Smooth muscle cell of trachea (primary cell): ENCODE measurements at places on chromosomes 11 and 22. TPM values are rescaled to one million over a fixed set of nuclear protein-coding genes. Genes with fewer than 3 reads are reported as not detected.

SHANK2 gene
- total RNA-seq = 4.5 and 5.5 TPM in 2 replicates

PHOX2A gene
- not detected in 2 replicates for total RNA-seq

IRAG1 gene
- 7.0 and 28.8 TPM in 2 replicates for total RNA-seq

ENTHD1 gene
- total RNA-seq = not detected in 2 replicates

TNNT3 gene
- total RNA-seq = 0.50 TPM in 1 of 2 replicates, not detected in the other

OR5D16 gene
- not detected in 2 replicates for total RNA-seq
